Activated T-helper 1 cell treated with anti-CD3 and anti-CD28 coated beads, Interleukin-12 subunit alpha, Interleukin-12 subunit beta, Interleukin-2, Interleukin-4 antibody, amounts not matched to agents 30 ng/mL and 10 ng/mL and 1 ng/mL, durations not matched to agents 14 hours and 24 hours and 36 hours (primary cell): ENCODE measurements at places on chromosomes 6 and 20. TPM values are rescaled to one million over a fixed set of nuclear protein-coding genes. Genes with fewer than 3 reads are reported as not detected.

- no peak for DNase-seq
- no peak overlapping the region for H3K4me3 ChIP-seq
- H3K27ac ChIP-seq = peak overlapping the region; percentile 82
- peaks cover 47% of the 10 kb centered on the region for H3K36me3 ChIP-seq
Observed at GRCh38 chr6:89928604-89929003, 34.3 kb downstream of the GJA10 start.

DNA sequence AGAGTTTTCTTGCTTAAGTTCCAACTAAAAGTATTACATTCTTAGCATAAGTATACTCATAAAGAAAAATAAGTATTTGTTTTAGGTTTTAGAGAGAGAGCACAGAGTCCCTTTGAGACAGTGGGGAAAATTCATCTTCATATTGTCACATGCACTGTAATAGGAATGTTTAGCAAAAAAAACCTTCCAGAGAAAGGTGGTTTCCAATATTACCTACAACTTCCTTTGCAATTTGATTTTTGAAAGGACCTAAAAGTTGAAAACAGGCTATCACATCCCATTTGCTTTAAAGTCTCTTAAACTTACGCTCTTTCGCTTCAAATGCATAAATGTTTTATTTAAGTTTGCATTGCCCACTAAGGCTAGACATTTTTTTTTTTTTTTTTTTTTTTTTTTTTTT is 86.4 kb downstream of the OPRM1 start:
- no peak overlapping the region for H3K4me3 ChIP-seq
- no peak overlapping the region for H3K27ac ChIP-seq
- no peaks in the 10 kb centered on the region for H3K36me3 ChIP-seq
- DNase-seq = no peak
- H3K27me3 ChIP-seq = peaks cover 2% of the 10 kb centered on the region

DNA sequence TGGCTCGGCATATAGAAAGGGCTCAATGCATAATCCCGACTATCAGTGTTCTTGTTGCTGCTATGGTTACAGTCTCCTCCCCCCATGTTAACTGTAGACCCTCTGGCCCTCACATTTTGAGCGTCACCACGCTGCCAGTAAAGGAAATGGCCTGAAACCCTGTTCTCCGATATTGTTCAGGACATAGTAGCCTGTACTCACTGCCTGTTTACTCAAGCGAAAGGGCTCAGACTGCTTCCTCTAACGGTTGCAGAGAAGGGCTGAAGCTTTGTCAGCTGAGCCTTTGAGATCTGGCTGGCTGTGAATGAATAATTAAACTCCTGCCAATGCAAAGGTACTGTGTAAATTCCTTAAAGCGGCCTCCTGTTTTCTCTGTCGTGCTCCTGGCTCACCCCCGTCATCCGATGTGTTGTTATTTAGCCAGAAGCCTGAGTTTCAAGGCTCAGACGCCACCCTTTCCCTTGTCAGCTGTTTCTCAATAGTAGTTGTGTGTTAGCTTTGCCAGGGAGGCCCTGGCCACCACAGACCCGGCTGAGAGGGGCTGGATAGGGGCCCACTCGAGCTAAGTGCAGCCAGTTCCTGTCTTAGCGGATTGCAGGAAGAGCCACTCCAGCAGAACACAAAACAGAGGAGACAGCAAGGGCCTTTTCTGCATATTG is 31.2 kb upstream of the RALGAPA2 start:
- DNase-seq = no peak
- H3K27me3 ChIP-seq = peaks cover 6% of the 10 kb centered on the region
- no peak overlapping the region for H3K27ac ChIP-seq
- H3K4me1 ChIP-seq = no peaks in the 10 kb centered on the region
- no peak overlapping the region for H3K4me3 ChIP-seq

- H3K4me1 ChIP-seq = no peaks in the 10 kb centered on the region
- no peak overlapping the region for H3K4me3 ChIP-seq
- H3K36me3 ChIP-seq = no peaks in the 10 kb centered on the region
- peaks cover 11% of the 10 kb centered on the region for H3K27me3 ChIP-seq
- DNase-seq = no peak
- no peak overlapping the region for H3K27ac ChIP-seq
Observed at GRCh38 chr6:168342636-168343035, 23.1 kb upstream of the DACT2 start.

GRCh38 chr6:64221776-64222175 is 586.2 kb downstream of the PHF3 start:
- no peak for DNase-seq
- H3K4me3 ChIP-seq = no peak overlapping the region
- H3K36me3 ChIP-seq = no peaks in the 10 kb centered on the region
- no peak overlapping the region for H3K27ac ChIP-seq
- H3K4me1 ChIP-seq = no peaks in the 10 kb centered on the region

DNA sequence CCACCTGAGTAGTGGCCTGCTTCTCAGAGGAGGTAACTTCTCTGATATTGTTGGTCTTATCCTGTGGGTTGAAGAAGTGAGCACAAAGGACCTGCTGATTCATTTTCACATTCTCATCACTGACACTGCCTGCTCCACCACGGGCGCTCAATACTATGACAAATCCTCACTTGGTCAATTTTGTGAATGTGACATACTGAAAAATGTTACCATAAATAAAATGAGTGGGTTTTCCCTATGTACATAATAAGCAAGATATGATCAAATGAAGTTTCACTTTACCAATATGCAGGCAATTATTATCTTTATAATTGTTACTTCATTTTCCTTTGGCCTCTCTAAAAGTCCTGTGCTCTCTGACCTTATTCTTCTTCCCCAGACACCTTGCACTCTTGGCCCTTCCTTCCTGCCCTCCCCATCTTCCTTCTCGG is 71.5 kb upstream of the RIPOR2 start:
- peak overlapping the region; percentile 87 for H3K27ac ChIP-seq
- H3K4me3 ChIP-seq = peak overlapping the region; percentile 54
- H3K36me3 ChIP-seq = peaks cover 4% of the 10 kb centered on the region
- no peaks in the 10 kb centered on the region for H3K27me3 ChIP-seq
- H3K4me1 ChIP-seq = peaks cover 89% of the 10 kb centered on the region

DNA sequence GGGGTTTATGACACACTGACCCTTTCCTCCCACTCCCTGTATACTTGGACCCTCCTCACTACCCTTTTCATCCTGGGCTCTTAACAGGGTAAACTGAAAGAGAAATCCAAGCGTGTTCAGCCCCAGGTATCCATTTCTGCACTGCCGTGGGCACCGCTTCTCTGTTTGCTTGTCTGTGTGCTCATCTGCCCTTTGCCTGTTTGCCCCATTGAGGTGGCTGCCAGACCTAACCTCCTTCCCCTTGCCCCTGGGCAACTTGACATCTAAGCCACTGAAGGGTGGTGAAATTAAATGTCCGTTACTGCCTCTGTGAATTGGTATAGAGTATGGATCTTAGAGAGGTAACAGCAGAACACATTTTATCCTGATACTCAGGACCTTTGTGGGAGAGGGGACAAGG is 38.7 kb downstream of the ACSS2 start:
- no peak overlapping the region for H3K27ac ChIP-seq
- no peak overlapping the region for H3K4me3 ChIP-seq
- DNase-seq = no peak
- no peaks in the 10 kb centered on the region for H3K27me3 ChIP-seq

DNA sequence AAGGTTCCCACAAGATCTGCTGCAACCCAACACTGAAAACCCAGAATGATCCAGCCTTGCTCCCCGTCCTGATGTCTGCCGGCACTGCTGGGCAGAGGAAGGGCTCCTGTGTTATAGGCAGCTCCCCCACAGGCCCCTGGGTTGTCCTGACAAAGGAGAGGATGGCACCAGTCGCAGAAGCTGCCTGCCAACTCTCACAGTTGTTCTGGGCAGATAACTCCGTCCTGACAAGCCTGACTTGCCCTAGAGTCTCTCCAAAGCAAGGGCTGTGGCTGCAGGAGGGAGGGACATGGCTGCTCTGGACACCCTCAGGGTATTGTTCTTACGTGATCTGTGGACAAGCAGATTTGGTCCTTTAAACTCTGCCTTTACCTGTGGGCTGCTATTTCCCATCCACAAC is 243.8 kb downstream of the CDH26 start:
- H3K27ac ChIP-seq = no peak overlapping the region
- H3K4me1 ChIP-seq = peaks cover 7% of the 10 kb centered on the region
- DNase-seq = no peak
- no peaks in the 10 kb centered on the region for H3K27me3 ChIP-seq

DNA sequence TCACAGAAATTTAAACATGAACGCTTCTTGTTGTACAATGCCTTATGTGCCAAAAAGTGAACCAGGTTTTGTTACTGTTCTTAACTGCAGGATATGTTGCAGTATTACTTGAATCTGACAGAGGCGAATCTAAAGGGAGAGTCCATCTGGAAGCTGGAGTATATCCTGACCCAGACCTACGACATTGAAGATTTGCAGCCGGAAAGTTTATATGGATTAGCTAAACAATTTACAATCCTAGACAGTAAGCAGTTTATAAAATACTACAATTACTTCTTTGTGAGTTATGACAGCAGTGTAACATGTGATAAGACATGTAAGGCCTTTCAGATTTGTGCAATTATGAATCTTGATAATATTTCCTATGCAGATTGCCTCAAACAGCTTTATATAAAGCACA is 19.9 kb downstream of the SMPDL3A start:
- no peak for DNase-seq
- H3K4me3 ChIP-seq = no peak overlapping the region
- no peaks in the 10 kb centered on the region for H3K36me3 ChIP-seq
- no peaks in the 10 kb centered on the region for H3K4me1 ChIP-seq

The CPNE5 gene
- 0.54 and 0.61 TPM in 2 replicates for total RNA-seq

The SIRPB2 gene
- total RNA-seq = not detected in 2 replicates

The CDC5L gene
- total RNA-seq = 28.1 and 28.4 TPM in 2 replicates
